ENCODE measurements at places on chromosomes 7 and 10.

DNA sequence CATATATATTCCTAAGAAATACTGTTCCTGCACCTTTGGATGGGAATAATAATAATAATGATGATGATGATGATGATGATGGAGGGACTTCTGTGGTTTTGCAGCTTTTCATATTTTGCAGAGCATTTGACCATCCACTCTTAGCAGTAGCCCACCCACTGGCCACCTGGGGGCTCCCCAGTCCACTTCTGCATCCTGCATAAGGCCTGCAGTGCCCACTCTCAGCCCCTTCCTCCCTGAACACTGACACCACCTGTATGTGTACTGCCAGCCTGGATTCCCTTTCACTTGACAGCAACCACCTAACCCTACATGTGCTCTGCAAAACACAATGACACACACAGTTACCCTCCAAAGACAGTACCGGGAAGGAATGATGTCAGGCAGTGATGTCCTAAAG is 131.4 kb downstream of the ADAM12 start:
- H3K4me3 ChIP-seq: no peak overlapping the region
- H3K4me1 ChIP-seq: no peaks in the 10 kb centered on the region
- no peak for ATAC-seq
- H3K36me3 ChIP-seq: no peaks in the 10 kb centered on the region

DNA sequence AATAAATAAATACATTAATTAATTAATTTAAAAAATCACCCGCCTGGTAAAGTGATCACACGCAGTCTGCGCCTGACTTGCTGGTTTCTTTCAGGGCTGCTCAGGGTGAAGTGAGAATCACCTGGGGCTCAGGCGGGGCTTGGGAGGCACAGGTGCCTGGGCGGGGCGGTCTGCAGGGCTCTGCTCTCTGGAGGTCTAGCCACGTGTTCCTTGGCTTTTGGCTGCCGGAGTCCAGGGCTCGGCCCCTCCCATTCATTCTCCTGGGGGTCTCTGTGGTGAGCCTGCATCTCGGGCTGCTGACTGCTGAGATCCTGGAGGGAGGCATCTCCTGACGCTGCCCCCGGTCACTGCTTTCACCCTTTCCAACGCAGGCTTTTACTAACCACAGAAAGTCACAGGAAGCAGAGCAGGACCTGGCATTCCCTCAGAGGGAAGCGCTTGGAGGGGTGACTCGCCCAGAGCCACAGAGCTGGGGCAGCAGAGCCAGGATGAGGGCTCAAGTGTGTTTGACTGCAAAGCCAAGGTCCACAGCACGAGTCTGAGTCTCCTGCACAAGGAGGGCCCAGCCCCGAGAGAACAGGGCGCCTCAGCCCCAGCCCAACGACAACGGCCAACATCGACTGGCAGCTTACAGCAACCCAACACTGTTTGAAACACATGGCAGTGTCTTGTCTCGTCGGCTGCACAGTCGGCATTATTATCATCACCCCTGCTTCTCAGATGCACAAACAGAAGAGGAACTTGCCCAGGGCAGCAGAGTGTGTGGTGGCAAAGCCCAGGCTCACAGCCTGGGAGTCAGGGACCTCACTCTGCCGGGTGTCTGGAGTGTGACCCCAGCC is 22.4 kb upstream of the MNX1 start:
- H3K4me3 ChIP-seq: no peak overlapping the region
- H3K27ac ChIP-seq: no peak overlapping the region
- peaks cover 84% of the 10 kb centered on the region for H3K27me3 ChIP-seq
- H3K4me1 ChIP-seq: no peaks in the 10 kb centered on the region
- no peaks in the 10 kb centered on the region for H3K36me3 ChIP-seq

GRCh38 chr10:44922021-44922420 is 10.9 kb downstream of the TMEM72 start:
- H3K27ac ChIP-seq: no peak overlapping the region
- H3K36me3 ChIP-seq: no peaks in the 10 kb centered on the region
- H3K4me3 ChIP-seq: no peak overlapping the region
- H3K4me1 ChIP-seq: no peaks in the 10 kb centered on the region

- no peaks in the 10 kb centered on the region for H3K4me1 ChIP-seq
- no peak for ATAC-seq
- H3K27ac ChIP-seq: no peak overlapping the region
- H3K27me3 ChIP-seq: no peaks in the 10 kb centered on the region
Measured at GRCh38 chr7:45048748-45049147, 40.0 kb downstream of the NACAD start.

- H3K27me3 ChIP-seq: no peaks in the 10 kb centered on the region
- no peak overlapping the region for H3K4me3 ChIP-seq
- no peak for ATAC-seq
- no peak overlapping the region for H3K27ac ChIP-seq
Measured at GRCh38 chr7:118152149-118152548, 31.8 kb upstream of the LSM8 start.

GRCh38 chr7:69600710-69601519 is 2.6 kb downstream of the AUTS2 start:
- no peak overlapping the region for H3K27ac ChIP-seq
- no peaks in the 10 kb centered on the region for H3K36me3 ChIP-seq
- no peaks in the 10 kb centered on the region for H3K27me3 ChIP-seq
- peaks cover 4% of the 10 kb centered on the region for H3K4me1 ChIP-seq
- no peak for ATAC-seq
- peak overlapping the region; percentile 87 for H3K4me3 ChIP-seq

DNA sequence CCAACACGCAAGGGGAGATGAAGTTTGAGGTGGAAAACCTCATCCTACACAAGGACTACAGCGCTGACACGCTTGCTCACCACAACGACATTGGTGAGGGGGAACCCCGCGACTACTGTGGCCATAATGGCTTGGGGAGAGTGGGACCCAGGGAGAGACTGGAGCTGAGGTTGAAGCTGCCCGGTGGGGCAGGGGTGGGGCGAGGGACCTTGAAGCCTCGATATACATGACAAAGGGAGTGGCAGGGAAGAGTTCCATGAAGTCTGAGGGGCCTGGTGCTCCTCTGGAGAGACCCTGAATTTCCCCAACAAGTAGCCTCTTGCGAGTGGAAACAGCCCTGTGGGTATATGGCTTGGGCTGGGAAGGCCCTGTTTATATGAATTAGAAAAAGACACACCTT is 3.1 kb downstream of the PLAU start:
- H3K27me3 ChIP-seq: peaks cover 7% of the 10 kb centered on the region
- H3K36me3 ChIP-seq: no peaks in the 10 kb centered on the region
- no peak for ATAC-seq
- no peak overlapping the region for H3K27ac ChIP-seq

DNA sequence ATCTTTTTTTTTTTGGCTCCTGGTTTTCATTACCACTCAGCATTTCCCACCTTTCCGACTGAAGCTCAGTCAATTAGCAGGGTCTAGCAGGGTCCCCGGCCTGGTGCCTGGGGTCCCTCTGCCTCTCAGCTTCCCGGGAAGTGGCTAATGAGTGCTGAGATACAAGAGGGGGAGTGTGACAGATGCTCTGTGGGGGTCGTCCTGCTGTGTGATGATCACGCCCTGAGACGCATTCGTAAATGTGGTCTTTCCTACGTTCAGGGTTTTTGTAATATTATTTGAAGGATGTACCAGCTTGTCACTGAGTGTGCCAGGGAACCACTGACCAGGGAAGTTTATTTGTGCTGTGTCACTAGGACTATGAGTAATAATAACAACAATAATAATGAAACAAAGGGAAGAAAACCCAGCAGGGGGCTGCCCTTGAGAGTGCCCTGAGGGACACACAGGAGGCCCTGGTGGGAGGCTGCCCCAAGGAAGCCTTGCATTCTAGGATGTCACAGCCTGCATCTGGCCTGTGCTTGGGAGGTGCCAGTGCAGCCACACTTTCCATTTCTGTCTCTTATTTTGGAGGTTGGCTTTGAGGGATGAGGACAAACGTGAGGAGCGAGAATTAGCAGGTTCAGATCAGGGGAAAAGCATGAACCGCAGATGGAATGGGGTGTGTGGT is 337.8 kb downstream of the ADARB2 start:
- ATAC-seq: no peak
- H3K27me3 ChIP-seq: peaks cover 52% of the 10 kb centered on the region
- no peak overlapping the region for H3K4me3 ChIP-seq

DNA sequence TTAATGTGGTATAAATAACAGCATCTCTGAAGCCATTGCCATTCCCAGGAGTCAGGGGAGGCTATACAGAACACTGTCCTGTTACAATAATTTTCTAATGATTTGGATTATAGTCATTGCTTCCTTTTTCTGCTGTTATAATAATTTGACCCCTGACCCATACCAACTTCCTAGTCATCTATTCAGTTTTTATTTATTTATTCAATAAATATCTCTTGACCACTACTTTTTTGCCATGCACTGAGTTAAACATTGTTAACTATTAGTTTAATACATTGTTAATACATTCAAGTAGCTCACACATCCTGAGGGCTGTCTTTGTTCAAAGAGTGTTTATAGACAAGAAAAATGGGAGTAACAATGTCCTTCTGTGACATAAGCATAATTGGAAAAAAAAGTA is 235.5 kb upstream of the MEOX2 start:
- no peak overlapping the region for H3K4me3 ChIP-seq
- no peaks in the 10 kb centered on the region for H3K27me3 ChIP-seq
- peaks cover 4% of the 10 kb centered on the region for H3K4me1 ChIP-seq
- no peak for ATAC-seq

GRCh38 chr7:117183729-117184128 is 139.1 kb downstream of the WNT2 start:
- no peak overlapping the region for H3K27ac ChIP-seq
- no peak overlapping the region for H3K4me3 ChIP-seq
- no peaks in the 10 kb centered on the region for H3K36me3 ChIP-seq
- H3K4me1 ChIP-seq: no peaks in the 10 kb centered on the region
- H3K27me3 ChIP-seq: no peaks in the 10 kb centered on the region

- H3K27me3 ChIP-seq: no peaks in the 10 kb centered on the region
- H3K4me3 ChIP-seq: peak overlapping the region; percentile 84
- no peaks in the 10 kb centered on the region for H3K4me1 ChIP-seq
- H3K27ac ChIP-seq: no peak overlapping the region
Measured at GRCh38 chr7:140060788-140061606, 1.8 kb downstream of the PARP12 start.

GRCh38 chr7:44638611-44639557 is 32.5 kb downstream of the OGDH start:
- H3K4me3 ChIP-seq: no peak overlapping the region
- H3K36me3 ChIP-seq: no peaks in the 10 kb centered on the region
- H3K27ac ChIP-seq: peak overlapping the region; percentile 84
- no peaks in the 10 kb centered on the region for H3K27me3 ChIP-seq
- H3K4me1 ChIP-seq: peaks cover 63% of the 10 kb centered on the region

- peak; percentile 40 for ATAC-seq
- H3K27ac ChIP-seq: peak overlapping the region; percentile 97
- peaks cover 8% of the 10 kb centered on the region for H3K4me1 ChIP-seq
- no peaks in the 10 kb centered on the region for H3K27me3 ChIP-seq
- no peaks in the 10 kb centered on the region for H3K36me3 ChIP-seq
- peak overlapping the region; percentile 85 for H3K4me3 ChIP-seq
Measured at GRCh38 chr7:107744345-107744750, 406 bp downstream of the CBLL1 start.

- no peaks in the 10 kb centered on the region for H3K36me3 ChIP-seq
- no peaks in the 10 kb centered on the region for H3K27me3 ChIP-seq
- H3K4me1 ChIP-seq: peaks cover 5% of the 10 kb centered on the region
- ATAC-seq: no peak
Measured at GRCh38 chr10:86775056-86775869, 18.8 kb downstream of the BMPR1A start.

Data from gastroesophageal sphincter (tissue), 4 donors.